Stimulated activated CD8-positive, alpha-beta memory T cell treated with anti-CD3 and anti-CD28 coated beads, Interleukin-15, amount 100 ng/mL, for 4 hours (primary cell): ENCODE measurements at places on chromosomes 11 and 22.

- no peak for DNase-seq
These were observed 9.9 kb downstream of the STK33 start for GRCh38 chr11:8584082-8584481.

GRCh38 chr11:20770414-20770946 lies 101.1 kb downstream of the NELL1 start:
- DNase-seq = no peak

- no peak for DNase-seq
These were observed 404.6 kb downstream of the OPCML start for GRCh38 chr11:133127741-133128140.

DNA sequence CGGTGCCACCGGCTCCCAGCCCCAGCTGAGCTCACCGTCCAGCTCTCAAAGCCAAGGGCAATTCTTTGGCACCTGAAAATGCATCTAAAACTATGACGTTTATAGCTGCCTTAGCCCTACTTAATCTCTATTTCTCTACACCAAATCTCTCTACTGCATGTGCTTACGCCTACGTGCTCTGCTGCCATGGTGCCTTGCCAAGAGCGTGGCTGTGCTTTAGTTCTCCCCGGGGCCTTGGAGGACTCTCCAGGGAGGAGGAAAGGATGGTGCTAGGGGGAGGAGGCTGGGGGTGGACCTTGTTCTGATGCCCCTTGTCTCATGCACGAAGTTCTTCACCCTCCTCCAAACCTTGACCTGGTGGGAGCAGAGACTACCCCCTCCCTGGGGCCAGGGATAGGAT lies 9.0 kb upstream of the BID start:
- DNase-seq = no peak

DNA sequence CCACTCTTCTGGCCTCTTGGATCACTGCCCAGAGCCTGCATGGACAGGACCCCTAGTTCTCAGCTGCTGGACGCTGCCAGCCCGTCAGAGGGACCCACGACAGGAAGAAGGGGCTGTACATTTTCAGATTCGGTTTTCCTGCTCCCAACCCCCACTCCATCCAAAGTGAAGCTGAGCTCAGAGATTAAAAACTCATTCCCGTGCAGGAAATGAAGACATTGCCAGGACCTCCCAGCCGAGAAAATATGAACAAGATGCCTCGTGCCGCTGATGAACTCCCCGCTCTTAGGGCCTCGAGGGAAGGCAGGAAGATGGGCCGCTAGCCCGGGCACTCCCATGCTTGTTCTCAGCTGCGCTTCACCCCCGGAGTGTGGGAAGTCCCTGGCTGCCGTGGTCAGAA lies 36.1 kb downstream of the RPUSD4 start:
- no peak for DNase-seq

- DNase-seq = peak; percentile 6
These were observed 48.0 kb upstream of the CLPB start for GRCh38 chr11:72482211-72482812.

GRCh38 chr22:49297286-49297870 lies 530.3 kb downstream of the BRD1 start:
- no peak for DNase-seq

DNA sequence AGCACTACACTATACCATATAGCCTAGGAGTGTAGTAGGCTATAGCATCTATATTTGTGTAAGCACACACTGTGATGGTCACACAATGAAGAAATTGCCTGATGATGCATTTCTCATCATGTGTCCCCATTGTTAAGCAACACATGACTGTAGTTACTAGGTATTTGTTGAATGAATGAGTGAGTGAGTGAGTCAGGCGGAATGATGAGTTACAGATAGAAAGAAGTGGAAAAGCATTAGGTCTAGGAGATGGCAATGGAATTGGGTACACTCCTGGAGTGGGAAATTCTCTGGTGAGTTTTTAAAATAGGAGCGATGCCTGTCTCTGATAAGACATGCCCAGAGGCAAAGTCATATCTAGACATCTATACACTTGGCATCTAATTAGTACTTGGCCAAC lies 160.5 kb upstream of the TBCEL start:
- DNase-seq = no peak

DNA sequence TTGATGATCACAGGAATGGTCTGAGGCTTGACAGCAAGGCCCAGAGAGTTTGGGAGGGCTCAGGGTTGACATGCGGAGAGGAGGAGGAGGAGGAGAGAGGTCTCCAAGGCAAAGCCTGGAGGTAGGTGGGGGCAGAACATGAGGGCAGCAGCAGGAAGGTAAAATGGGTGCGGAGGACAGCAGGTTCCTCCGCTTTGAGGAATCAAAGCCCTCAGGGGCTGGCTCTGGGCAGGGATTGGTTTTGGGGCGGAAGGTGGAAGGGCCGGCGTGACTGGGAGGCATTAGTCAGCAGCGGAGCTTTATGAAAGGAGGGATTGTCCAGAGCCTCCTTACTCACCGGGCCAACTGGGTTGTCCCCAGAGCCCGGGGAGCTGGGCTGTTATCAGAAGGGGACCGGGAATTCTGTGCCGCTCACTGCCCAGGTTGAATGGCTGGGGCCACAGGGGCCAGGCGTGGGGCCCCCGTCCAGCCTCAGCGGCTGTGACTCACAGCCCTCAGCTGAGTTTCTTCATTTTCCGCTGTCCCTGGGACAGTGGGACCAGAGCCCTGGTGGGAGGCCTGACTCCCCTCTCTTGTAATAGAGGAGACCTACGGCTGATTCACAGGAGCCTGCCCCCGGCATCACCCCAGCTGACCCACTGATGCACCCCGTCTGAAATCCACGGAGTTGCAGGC lies 36.2 kb downstream of the LIF start:
- no peak for DNase-seq

GRCh38 chr22:35542939-35543516 lies 2.4 kb downstream of the RASD2 start:
- no peak for DNase-seq

DNA sequence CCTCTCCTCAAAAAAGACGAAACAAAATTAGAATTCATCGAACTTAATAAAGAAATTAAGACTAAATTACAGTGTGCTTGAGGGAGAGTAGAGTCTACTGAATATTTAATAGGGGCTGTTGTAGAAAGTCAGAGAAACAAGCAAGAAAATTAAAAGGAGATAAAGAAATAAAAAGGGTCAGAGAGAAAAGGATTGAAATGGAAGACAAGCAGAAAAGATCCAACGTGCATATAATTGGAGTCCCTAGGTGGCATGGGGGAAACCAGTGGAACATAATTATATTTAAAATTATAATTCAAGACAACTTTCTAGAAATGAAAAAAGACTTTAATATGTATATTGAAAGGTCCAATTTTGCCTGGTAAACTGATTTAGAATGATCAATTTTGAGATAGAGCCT lies 74.3 kb downstream of the ACER3 start:
- no peak for DNase-seq

GRCh38 chr11:17547932-17548331 lies 873 bp downstream of the OTOG start:
- DNase-seq = no peak

- no peak for DNase-seq
These were observed at the start of gene MTNR1B for GRCh38 chr11:92969634-92970347. TSS of gene MTNR1B (plus strand) at chr11:92969651. CDS start at chr11:92969726, 75 bp downstream.

DNA sequence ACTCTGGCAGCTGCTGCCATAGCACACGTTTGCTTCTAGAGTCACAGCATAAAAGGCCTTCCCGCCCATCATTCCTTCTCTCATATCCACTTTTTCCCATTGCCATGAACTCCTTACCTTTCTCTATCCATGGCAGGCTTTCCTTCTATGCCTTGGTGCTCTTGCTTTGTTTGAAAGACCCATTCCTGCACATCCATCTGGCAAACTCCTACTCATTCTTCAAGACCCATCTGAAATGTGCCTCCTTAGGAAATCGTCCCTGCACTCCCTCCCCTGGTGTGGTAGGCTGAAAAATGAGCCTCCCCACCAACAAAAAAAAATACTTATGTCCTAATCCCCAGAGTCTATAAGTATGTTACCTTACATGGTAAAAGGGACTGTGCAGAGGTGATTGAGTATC lies 100.3 kb downstream of the TENM4 start:
- no peak for DNase-seq

GRCh38 chr11:44915621-44916020 lies 35.1 kb downstream of the TP53I11 start:
- DNase-seq = no peak

DNA sequence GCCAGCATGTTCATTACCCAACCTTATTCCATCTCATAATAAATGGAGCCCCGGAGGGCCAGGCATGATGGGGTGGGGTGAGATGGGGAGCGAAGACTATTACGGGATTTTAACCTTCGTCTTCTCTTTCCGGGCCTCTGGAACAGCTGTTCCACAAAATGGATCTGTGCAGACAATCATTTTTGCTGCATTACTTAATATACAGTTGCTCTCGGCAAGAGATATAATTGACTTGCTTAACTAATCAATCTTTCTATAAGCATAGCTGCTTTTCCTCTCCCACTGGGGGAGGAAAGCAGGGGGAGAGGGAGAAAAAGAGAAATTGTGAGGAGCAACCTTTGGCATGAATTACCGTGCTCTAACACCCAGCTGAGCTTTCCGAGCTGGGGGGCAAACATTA lies 440.4 kb downstream of the BUD13 start:
- DNase-seq = no peak

DNA sequence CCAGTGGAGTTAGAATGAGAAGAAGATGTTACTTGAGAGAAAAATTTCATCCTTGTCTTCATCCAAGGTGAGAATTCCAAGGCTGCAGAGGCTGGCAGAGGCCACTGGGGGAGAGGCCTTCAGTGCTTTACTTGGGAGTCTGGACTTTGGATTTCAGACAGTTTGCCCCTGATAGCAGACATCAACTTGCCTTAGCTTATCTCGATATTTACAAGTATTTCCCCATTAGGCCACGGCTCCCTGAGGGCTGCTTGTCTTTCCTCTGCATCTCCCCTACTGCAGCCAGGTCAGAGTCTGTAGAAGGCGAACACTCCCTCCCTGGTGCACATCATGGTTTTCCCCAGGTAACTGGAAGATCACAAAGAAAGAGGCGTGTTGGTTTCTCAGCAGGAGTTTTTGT lies 29.9 kb upstream of the BSX start:
- no peak for DNase-seq

DNA sequence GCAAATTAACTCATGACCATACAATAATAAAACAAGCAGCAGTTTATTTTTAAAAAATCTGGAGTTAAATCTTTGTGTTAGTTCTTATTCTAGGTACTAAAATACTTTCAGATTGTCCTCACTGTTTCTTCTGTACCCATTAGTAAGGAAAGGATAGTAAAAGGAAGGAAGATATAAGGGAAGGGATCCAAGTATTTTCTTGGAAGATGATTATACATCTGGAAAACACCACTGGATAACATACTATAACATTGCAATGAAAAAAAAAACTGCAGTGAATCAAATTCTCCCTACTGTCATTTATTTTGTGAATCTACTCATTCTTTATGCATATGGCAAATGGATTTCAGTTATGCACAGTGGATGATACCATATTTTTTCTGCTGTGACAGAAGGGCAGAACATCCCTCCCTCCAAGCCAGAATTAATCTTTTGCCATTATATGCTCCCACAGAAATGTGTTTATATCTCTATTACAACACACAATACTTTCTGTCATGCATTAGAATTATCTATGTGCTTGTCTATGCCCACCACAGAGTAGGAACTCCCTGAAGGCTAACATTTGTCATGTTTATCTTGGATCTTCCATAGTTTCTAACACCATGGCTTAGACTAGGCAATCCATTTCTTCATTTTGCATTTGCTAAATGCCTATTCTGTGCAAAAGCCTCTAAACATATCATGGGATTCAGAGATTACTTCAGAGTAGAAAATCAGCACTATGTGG lies 282.3 kb upstream of the CTSC start:
- DNase-seq = no peak

DNA sequence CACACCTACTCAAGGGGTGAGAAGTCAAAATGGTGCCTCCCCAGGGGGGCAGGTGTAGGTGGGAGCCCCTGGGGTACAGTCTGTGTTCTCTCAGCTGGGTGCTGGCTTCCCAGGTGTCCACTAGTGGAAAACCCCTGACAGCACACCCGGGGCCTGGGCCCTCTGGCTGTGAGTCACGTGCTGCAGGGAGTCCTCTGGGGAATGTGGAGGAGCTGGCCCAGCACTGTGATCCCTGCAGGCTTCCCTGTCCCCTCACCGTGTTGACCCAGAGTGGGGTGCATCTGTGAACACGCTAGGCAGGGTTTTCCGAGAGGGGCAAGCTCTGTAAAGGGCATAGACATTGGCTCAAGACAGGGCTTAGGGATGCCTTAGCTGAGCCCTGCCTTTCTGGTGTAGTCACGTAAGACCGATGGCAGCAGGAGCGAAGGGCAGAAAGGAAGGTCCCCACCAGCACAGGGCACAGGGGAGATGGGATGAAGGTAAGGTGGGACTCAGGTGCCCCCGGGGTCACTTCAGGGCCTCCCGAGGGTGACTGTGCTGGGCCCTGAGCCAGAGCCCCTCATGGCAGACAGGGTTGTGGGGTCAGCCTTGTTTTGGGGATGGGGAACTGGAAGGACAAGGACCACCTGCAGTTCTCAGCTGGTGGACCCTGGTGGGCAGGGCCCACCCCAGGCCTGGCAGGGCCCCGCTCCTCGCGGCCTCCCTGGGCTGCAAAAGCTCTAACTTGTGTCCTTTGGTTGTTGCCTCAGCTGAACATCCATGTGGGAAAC lies 14.1 kb downstream of the DERL3 start:
- no peak for DNase-seq

DNA sequence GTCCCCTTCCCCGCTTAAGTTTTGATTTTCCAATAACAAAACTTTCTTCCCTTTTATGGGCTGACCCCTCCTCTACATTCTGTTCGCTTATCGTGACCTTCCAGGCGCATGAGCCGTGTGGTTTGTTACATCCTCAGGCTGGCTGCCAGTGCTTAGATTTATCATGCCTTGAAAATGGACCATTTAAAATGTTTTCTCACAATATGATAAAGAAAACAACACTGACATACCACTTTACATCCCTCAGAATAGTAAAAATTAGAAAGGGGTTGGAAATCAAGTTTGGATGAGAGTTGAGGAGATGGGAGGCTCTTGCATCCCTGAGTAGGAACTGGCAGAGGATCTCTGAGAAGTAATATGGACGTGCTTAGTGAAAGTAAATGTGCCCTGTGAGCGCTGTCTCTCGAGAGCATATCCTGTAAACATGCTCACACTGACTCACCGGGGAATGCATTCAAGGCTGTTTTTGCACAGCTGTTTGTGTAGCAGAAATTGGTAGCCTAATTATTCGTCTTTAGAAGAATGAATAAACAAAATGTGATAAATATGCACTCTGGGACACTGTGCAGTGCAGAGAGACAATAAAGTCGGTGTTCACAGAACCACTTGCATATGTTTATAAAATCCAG lies 17.1 kb upstream of the TOLLIP start:
- no peak for DNase-seq

GRCh38 chr11:77381729-77382665 lies 80.5 kb upstream of the GDPD4 start:
- no peak for DNase-seq

DNA sequence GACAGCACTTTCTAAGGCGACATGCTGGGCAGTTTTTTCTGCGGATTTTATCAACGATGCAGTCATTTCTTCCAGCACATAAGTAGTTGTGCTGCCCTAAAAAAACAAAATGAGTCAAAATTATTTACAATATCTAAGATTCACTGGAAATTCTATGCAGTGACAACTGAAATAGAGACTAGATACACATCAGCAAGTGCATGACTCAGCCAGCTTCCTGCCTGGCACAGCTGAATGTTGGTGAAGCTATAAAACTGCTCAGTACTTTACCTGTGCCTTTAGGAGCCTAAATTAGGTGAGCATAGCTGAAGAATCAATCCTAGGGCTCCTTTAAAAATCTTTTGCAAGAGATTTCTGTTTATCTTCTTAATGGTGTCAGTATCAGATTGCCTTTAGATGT lies 37.8 kb downstream of the PGR start:
- no peak for DNase-seq

GRCh38 chr11:73956876-73957653 lies 6.2 kb downstream of the DNAJB13 start:
- DNase-seq = no peak
